ENCODE measurements at places on chromosomes 7 and 10.
A peak's percentile ranks its signal among the peaks of the same experiment; 100 is the strongest.

GRCh38 chr7:18201350-18201749, 173.7 kb upstream of the PRPS1L1 start:
- no peak for DNase-seq

DNA sequence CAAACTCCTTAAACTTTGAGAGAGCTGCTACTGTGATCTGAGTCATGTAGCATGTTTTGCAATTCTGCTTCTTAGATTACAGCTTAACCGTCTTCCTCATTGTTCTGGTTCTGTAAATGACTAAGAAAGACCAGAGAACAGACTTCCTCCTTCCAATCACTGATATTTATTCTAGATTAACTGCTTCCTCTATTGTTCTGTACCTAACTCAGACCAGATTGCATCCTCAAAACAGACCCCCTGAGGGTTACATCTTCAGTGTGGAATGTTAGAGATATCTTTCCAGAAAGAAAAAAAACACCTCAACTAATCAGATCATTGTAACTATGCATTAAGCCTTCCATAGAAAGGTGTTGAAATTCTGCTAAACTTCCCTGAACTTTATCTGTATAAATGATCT, 5.7 kb upstream of the PIP start:
- no peak for DNase-seq

- DNase-seq = no peak
These were observed 31.2 kb downstream of the GSTO2 start for GRCh38 chr10:104300002-104300735.

GRCh38 chr7:80411621-80412020, 100.2 kb downstream of the GNAT3 start:
- DNase-seq = no peak

DNA sequence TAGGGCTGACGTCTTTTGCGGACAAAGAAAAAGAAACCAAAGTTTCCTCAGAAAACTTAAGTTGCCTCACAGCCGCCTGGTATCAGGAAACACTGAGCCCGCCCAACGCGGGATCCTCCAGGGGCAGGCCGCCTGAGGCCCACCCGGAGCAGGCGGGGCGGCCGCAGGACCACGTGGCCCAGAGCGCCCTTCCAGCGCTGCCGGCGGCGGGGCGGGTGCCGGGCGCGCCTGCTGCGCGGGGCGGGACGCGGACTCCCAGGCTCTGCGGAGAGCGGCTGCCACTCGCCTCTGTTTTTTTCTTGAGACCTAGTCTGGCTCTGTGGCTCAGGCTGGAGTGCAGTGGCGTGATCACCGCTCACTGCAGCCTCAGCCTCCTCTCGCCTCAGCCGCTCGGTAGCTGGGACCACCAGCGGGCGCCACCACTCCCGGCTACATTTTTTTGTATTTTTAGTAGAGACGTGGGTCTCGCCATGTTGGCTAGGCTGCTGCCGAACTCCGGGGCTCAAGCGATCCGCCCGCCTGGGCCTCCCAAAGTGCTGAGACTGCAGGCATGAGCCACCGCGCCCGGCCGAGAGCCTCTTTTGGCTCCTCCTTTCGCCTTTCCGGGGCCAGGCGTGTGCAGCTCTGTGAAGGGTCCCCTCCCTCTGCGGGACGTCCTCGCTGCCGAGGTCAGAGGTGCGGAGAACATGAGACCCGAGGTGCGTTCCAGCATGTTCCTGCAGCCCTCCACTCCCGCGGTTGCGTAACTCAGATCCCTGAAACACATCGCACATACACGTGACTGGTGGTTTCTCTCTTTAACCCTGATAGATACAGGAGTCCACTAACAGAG, 11.6 kb upstream of the HNRNPF start:
- DNase-seq = no peak

DNA sequence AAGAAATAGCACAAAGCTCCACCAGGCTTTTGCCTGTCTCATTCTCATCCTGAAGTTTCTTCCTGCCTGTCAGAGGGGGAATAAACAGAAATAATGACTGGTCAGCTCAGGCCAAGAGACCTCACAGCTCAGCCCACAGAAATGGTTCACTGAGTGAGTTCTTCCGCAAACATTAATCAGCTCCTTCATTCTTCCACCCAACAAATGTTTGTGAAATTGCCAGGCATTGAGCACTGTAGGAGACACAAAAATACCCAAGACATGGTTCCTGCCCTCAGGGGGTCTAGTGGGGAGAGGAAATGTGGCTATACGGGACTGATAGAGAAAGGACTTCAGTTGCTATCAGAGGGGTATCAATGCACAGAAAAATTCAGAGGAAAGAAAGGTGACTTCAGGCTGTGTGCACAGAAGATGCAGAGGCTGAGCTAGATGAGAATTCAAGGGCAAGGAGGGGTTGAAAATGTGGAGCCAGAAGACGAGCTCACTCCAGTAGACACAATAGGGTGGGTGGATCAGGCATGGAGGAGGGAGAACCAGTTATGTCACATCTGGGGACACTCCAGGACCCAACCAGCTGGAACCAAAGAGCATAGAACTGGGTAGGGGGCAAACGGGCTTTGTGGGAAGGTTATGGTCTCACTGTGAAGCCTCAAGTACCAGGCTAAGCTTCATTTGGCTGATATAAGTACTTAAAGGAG, 20.9 kb downstream of the MYOF start:
- no peak for DNase-seq

DNA sequence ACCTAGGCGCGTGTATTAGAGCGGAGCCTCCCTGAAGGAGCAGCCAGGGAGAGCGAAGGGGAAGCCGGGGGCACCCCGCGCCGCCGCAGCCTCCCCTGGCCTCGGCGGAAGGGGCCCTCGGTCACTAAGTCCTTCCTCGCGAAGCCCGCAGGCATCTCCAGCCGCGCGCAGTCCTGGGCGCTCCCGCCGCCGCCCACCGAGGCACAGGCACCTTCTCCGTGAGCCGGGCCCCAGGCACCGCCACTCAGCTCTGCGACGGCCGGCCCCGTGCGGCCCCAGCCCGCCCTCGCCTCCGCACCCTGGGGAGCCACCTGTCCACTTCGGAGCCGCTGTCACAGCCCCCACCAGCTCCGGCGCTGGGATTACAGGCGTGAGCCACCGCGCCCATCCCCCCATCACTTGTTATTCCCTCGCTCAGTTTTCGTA, 80.8 kb downstream of the ZNF467 start:
- DNase-seq = no peak

DNA sequence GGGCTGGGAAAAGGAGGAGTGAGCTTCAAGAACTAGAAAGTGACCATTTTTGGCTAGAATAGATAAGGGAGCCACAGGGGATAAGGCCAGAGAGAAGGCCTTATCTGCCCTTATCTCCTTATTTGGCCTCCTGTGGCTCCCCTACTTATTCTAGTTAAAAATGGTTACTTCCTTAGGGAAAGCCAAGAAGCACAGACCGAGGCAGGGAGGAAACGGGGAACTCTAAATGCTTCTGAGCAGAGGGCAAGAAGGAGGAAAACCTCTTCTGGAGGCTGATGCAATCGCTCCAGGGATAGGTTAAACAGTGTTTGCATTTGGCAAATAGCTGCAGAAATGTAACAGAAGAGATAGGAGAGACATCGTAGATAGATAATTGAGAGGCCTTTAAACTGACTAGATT, 18.6 kb downstream of the NRP1 start:
- DNase-seq = no peak

- DNase-seq = no peak
These were observed 31.1 kb upstream of the ABCA13 start for GRCh38 chr7:48140001-48140681.

- no peak for DNase-seq
These were observed 17.7 kb upstream of the IFIT1B start for GRCh38 chr10:89360157-89360556.

- DNase-seq = no peak
These were observed 13.4 kb downstream of the SLC13A4 start for GRCh38 chr7:135714534-135715009.

DNA sequence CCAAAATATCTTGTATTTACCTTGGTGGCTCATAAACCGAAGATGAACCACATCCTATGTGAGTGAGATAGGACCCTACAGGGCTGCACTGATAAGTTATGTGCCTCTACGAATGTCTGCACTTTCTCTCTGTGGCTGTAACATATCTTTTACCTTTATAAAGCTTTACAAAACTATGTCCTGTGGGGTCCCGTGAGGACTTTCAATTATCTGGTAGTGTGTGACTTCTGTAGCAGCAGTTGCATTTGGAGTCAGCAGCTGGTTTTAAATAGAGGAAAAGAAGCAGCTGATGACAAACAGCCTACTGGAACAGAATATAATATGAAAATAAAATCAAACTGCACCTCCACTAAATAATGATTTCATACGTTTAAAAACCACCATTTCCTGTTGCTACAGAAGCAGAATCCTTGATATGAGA, 222.4 kb upstream of the GNAI1 start:
- DNase-seq = no peak

- DNase-seq = peak; percentile 0
These were observed 2.0 kb upstream of the SFTPA2 start for GRCh38 chr10:79562135-79562756.

- DNase-seq = no peak
These were observed 22.5 kb upstream of the HPS1 start for GRCh38 chr10:98469001-98469931.

DNA sequence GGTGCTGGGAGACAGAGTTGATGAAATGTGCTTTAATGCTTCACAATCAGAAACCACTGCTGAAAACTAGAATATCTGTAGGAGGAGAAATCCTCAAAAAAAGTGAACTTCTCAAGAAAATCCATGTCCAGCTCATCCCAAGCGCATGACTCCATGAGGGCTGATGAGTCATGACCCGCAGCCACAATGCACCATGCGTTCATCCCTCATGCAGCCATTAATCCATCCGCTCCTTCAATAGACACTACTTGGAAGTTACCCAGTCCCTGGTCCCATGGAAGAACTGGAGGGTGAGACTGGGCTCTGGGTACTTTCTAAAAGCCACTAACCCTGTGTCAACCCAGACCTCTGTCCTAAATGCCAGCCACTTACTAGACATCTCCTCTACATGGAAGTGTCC, 24.4 kb downstream of the TMEM273 start:
- no peak for DNase-seq

DNA sequence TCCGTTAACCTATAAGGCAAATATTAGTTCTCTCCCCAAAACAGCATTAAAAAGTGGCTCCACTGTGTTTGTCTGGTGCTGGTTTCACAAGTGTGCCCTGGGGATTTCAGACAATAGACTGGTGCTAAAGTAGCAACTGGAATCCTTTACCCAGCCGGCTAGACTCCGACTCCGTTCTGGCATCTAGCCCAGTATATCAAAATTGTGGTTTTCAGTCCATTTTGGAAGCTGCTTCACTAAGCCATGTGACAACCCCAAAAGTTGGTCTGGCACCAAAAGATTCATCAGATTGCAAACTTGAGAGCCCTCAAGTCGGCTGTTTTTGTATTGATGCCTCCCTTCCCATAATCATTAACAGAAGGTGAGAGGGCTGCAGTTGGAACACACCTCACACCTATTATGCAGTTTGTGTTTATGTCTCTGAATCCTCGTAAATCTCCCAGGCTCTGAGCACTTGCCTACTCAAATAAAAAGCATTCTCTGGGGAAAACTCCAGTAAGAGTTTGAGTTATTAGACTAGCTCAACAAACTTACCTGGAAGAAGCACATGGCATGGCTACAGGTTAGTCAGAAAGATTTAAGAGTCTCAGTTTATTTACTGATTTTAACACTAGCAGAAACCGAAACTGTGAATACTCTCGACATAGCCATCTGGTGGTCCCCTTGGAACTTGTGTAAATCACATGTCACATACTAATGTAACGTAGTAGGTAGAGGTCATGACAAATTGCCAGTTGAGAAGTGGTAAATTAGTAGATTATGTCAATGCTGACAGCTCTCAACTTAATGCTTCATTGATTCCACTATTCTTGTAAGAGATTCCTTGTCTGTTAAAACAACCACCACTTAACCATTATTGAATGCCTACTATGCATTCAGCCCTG, 14.8 kb upstream of the WNT16 start:
- DNase-seq = peak; percentile 56

DNA sequence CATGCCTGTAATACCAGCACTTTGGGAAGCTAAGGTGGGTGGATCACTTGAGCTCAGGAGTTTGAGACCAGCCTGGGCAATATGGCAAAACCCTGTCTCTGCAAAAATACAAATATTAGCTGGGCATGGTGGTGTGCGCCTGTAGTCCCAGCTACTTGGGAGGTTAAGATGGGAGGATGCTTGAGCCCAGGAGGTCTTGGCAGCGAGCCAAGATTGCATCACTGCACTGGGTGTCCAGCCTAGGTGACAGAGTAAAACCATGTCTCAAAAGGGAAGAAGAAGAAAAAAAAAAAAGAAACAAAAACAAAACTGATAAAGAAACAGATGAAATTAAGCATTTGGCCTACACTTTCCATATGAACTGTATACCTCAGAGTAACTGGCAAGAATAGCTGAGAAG, 319.2 kb downstream of the PARD3 start:
- DNase-seq = no peak

DNA sequence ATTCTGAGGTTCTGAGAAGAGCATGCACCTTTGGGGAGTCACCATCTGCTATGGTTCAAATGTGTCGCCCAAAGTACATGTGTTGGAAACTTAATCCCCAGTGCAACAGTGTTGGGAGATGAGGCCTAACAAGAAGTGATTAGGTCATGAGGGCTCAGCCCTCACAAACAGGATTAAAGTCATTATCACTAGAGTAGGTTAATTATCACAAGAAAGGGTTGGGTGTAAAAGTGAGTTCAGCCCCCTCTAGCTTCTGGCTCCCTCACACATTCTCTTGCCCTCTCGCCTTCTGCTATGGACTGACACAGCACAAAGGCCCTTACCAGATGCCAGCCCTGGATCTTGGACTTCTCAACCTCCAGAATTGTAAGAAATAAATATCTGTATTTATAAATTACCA, 100.3 kb upstream of the C10orf90 start:
- DNase-seq = no peak

Measured in SK-N-MC (cell line).